ENCODE measurements at places on chromosomes 2 and 18. TPM values are rescaled to one million over a fixed set of nuclear protein-coding genes. Genes with fewer than 3 reads are reported as not detected.

DNA sequence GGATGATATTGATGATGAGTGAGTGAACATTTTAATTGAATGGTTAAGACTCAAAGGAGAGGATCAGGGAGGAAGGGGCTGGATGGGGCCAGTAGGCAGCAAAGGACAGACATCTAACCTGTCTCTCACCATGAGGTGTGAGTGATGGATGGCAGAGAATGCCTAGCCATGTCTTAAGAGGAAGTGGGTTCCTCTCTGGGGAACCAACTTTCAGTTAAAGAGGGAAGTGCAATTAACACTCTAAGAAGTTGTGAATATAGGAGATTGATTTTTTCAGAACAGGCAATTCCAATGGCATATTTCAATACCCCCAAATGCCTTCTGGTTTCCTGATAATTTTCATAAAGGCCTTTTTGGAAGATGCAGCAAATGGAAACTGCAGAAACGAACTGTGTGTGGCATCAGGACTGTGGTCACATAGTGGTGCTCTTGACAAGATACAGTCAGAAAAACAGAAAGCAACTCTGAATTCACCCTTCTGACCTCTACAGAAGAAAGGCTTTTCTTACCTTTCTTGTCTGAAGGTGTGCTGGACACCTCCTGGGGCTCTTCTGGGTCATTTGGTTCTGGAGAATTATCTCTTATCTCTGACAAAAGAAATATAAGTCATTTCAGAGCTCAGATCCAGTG is 10.2 kb downstream of the SP110 start:
- H3K27me3 ChIP-seq: no peaks in the 10 kb centered on the region
- H3K36me3 ChIP-seq: peaks cover 97% of the 10 kb centered on the region
- H3K27ac ChIP-seq: no peak overlapping the region
- H3K4me1 ChIP-seq: no peaks in the 10 kb centered on the region
- DNase-seq: no peak

- H3K4me3 ChIP-seq: no peak overlapping the region
- no peaks in the 10 kb centered on the region for H3K4me1 ChIP-seq
- no peak for DNase-seq
- no peaks in the 10 kb centered on the region for H3K27me3 ChIP-seq
- no peaks in the 10 kb centered on the region for H3K36me3 ChIP-seq
Observed at GRCh38 chr2:154507186-154507585, 191.3 kb upstream of the KCNJ3 start.

DNA sequence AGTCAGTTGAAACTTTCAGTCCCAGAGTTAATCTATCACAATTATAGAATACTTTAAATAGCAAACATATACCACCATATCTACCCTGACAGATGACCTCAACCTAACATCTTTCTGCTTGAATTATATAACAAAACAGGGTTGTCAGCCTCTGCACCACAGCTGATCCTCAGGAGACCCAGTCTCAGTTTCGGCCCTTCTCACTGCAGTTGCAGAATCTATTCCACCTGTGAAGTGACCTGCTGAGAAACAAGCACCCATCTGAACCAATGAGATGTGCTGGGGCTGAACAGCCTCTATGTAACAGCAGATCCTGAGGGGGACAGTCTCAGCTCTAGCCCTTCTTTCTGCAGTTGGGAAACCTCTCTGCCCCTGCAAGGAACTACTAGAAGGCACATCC is 567.6 kb downstream of the KCNJ3 start:
- H3K4me1 ChIP-seq: no peaks in the 10 kb centered on the region
- no peaks in the 10 kb centered on the region for H3K27me3 ChIP-seq
- DNase-seq: no peak

- H3K27me3 ChIP-seq: no peaks in the 10 kb centered on the region
- DNase-seq: no peak
- H3K36me3 ChIP-seq: no peaks in the 10 kb centered on the region
- H3K4me3 ChIP-seq: peak overlapping the region; percentile 44
Observed at GRCh38 chr2:120176526-120176925, 46.7 kb downstream of the TMEM185B start.

DNA sequence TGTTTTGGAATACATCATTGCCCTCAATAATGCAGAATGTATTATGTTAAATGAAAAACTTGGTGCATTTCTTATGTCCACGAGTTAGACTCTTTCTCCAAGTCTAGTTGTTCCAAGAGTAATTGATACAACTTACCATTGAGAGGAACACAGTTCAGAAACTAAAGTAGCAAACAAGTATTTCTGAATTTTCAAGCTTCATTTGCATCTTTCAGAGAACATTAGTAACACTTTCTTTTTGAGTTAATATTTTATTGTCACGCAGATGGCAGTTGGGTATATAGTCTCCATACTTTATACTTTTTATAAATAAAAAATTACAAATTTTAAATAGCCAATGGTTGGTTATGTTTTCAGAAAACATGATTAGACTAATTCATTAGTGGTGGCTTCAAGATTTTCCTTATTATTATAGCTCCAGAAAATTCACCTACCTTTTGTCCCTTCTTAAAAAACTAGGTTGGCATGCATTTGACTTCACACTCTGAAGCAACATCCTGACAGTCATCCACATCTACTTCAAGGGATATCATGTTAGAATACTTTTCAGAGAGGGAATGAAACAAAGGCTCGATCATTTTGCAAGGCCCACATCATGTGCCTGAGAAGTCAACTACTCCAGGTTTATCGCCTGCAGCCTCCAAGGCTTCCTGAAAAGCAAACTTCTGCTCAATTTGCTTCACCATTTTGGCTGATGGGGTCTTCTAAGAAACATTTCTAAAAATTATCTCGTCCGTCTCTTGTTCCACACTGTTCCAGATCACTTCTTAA is 29.9 kb downstream of the LYPD6B start:
- no peak overlapping the region for H3K27ac ChIP-seq
- no peaks in the 10 kb centered on the region for H3K4me1 ChIP-seq
- H3K4me3 ChIP-seq: no peak overlapping the region
- no peaks in the 10 kb centered on the region for H3K36me3 ChIP-seq
- no peaks in the 10 kb centered on the region for H3K27me3 ChIP-seq

DNA sequence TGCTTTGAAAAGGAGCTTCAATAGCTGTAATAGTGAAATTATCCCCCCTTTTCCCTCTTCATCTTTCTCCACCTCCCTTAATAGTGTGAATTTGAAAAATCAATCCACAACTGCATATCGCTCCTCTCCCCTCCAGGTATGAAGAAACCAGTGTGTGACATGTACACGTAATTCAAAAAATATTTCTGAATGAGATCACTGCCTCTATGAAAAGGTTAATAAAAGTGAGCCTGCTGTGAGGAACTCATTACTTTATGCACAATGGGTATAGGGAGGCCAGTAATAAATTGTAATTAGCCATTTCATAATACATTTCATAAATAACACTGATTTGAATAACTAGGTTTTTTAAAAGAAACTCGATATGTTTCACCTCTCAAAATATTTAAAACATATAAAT is 209.0 kb upstream of the KYNU start:
- H3K27ac ChIP-seq: no peak overlapping the region
- H3K27me3 ChIP-seq: no peaks in the 10 kb centered on the region

DNA sequence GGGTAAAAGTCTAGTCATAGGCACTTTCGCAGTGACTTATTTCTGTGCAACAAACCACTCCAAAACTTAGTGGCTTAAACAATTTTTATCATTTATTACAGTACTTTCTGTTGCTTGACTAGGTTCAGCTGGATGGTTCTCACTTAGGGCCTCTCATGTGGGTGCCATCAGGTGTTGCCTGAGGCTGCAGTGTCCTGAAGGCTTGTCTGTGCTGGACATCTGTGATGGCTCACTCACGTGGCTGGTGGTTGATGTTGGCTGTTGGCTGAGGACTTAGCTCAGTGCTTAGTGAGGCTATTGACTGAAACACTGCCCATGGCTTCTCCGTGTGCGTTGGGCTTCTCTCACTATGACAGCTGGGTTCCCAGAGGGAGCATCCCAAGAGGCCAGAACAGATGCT is 81.4 kb upstream of the GCFC2 start:
- no peaks in the 10 kb centered on the region for H3K27me3 ChIP-seq
- H3K4me1 ChIP-seq: peaks cover 5% of the 10 kb centered on the region
- H3K27ac ChIP-seq: no peak overlapping the region
- no peak overlapping the region for H3K4me3 ChIP-seq
- DNase-seq: no peak

GRCh38 chr2:156385242-156385641 is 50.9 kb upstream of the GPD2 start:
- H3K27ac ChIP-seq: no peak overlapping the region
- H3K27me3 ChIP-seq: no peaks in the 10 kb centered on the region
- DNase-seq: no peak
- no peaks in the 10 kb centered on the region for H3K4me1 ChIP-seq
- no peak overlapping the region for H3K4me3 ChIP-seq

Gene RNPEPL1
- total RNA-seq: 71.0 TPM

DNA sequence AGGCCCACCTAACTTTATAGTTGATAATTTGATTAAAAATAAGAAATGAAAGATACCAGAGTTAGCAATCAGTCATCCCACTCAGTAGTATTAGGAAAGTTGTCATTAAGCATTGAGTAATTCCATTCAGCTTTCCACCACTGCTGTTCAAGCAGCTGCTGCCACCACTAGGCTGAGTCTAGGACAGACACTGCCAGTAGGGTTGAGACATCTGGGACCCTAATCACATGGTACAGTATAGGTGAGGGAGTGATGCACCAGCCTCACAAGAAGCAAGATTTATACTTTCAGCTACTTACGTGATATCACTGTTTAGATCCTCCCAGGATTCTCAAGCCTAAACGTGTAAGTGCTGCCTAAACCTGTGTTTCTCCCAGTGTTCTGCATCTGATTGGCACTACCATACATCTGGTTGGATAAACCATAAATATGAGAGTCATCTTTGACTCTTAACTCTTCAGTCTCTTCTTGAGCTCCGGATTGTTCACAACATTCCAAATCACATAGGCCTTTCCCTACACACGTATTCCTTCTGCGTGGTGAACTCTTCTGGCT is 3.2 kb downstream of the UBXN4 start:
- peaks cover 30% of the 10 kb centered on the region for H3K4me1 ChIP-seq
- H3K4me3 ChIP-seq: no peak overlapping the region
- H3K36me3 ChIP-seq: peaks cover 6% of the 10 kb centered on the region
- H3K27ac ChIP-seq: peak overlapping the region; percentile 11
- DNase-seq: no peak

DNA sequence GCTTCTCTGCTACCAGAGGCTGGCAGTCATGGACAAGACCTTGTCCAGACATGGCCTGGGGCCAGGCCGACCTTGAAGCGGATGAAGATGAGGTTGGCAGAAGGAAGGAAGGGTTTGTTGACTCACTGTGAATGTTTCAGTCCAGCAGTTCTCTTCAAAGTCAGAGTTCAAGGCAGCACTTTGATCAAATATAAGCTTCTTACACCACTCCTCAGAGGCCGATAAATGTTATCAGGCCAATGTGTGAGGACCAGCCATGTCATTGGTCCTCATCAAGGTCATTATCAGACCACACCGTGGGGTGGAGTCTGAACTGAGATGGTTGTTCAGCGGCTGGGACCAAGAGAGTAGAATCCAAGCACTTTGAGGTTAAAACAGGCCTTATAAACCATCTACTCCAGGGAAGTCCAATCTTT is 35.5 kb downstream of the QPCT start:
- no peak overlapping the region for H3K27ac ChIP-seq
- no peaks in the 10 kb centered on the region for H3K36me3 ChIP-seq
- H3K4me1 ChIP-seq: no peaks in the 10 kb centered on the region
- no peak overlapping the region for H3K4me3 ChIP-seq
- no peaks in the 10 kb centered on the region for H3K27me3 ChIP-seq

- no peaks in the 10 kb centered on the region for H3K36me3 ChIP-seq
- H3K4me1 ChIP-seq: no peaks in the 10 kb centered on the region
- no peak overlapping the region for H3K27ac ChIP-seq
- H3K27me3 ChIP-seq: no peaks in the 10 kb centered on the region
Observed at GRCh38 chr2:127185093-127185492, 35.0 kb downstream of the CYP27C1 start.

GRCh38 chr2:238910751-238911351 is 63.0 kb downstream of the TWIST2 start:
- H3K4me1 ChIP-seq: peaks cover 5% of the 10 kb centered on the region
- H3K36me3 ChIP-seq: no peaks in the 10 kb centered on the region
- DNase-seq: no peak
- no peak overlapping the region for H3K4me3 ChIP-seq

- H3K4me1 ChIP-seq: no peaks in the 10 kb centered on the region
- no peak for DNase-seq
- H3K36me3 ChIP-seq: no peaks in the 10 kb centered on the region
- no peak overlapping the region for H3K27ac ChIP-seq
Observed at GRCh38 chr18:74623047-74623816, 25.6 kb downstream of the ZNF407 start.

- no peak overlapping the region for H3K27ac ChIP-seq
- no peaks in the 10 kb centered on the region for H3K4me1 ChIP-seq
- H3K4me3 ChIP-seq: no peak overlapping the region
Observed at GRCh38 chr18:41484069-41484468, 471.0 kb upstream of the PIK3C3 start.

DNA sequence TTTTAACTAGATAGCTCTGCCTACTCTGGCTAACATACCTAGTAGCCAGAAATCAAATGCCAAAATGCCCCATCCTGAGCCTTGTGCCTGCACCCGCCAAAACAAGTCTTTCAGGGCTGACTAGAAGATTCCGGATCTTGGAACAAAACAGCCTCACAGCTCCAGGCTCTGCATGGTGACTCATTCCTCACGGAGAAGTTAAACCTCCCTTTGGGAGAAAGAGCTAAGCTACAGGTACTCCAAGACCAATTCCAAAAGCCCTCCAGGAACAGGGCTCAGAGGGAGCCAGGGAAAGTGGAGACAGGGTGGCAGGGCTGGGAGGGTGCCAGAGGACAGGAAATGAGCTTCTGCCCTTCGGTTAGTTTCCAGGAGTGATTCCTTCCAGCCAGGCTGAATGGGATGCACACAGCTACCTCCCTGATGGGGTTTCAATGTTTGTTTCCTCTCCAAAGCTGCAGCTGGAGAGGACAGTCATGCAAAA is 295.6 kb downstream of the TNS1 start:
- H3K4me1 ChIP-seq: no peaks in the 10 kb centered on the region
- no peak for DNase-seq
- no peak overlapping the region for H3K4me3 ChIP-seq
- no peaks in the 10 kb centered on the region for H3K27me3 ChIP-seq
- H3K36me3 ChIP-seq: no peaks in the 10 kb centered on the region
- H3K27ac ChIP-seq: no peak overlapping the region

GRCh38 chr18:44937960-44938719 is 257.5 kb downstream of the SETBP1 start:
- H3K27ac ChIP-seq: no peak overlapping the region
- H3K4me3 ChIP-seq: no peak overlapping the region
- no peaks in the 10 kb centered on the region for H3K4me1 ChIP-seq
- H3K36me3 ChIP-seq: no peaks in the 10 kb centered on the region

- H3K4me1 ChIP-seq: peaks cover 38% of the 10 kb centered on the region
- H3K27ac ChIP-seq: no peak overlapping the region
- H3K27me3 ChIP-seq: no peaks in the 10 kb centered on the region
- peaks cover 18% of the 10 kb centered on the region for H3K36me3 ChIP-seq
- H3K4me3 ChIP-seq: no peak overlapping the region
- DNase-seq: no peak
Observed at GRCh38 chr2:237712477-237713377, 85.3 kb downstream of the LRRFIP1 start.

DNA sequence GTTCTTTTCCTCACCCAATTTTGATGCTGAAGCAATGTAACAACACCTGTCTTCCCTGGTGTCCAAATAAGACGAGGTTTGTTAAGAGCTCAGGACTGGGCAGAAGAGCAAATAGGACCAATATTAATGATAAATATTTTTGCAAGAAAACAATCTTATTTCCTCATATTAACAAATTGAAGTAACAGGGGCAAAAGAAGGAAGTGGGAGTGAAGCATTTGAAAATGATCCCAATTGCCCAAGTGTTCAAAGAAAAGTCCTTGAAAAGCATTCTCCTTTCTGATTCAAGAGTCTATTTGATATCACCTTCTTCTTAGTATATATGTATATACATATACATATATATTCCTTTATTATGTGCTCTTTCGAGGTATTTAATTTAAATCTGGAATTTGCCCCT is 418.8 kb downstream of the ARHGAP15 start:
- no peak for DNase-seq
- H3K4me1 ChIP-seq: no peaks in the 10 kb centered on the region
- H3K27me3 ChIP-seq: no peaks in the 10 kb centered on the region
- H3K4me3 ChIP-seq: no peak overlapping the region
- H3K36me3 ChIP-seq: no peaks in the 10 kb centered on the region
- no peak overlapping the region for H3K27ac ChIP-seq

Data from upper lobe of left lung (tissue), 6 donors.